ENCODE measurements at places on chromosomes 13 and 19. TPM values are rescaled to one million over a fixed set of nuclear protein-coding genes. Genes with fewer than 3 reads are reported as not detected.

DNA sequence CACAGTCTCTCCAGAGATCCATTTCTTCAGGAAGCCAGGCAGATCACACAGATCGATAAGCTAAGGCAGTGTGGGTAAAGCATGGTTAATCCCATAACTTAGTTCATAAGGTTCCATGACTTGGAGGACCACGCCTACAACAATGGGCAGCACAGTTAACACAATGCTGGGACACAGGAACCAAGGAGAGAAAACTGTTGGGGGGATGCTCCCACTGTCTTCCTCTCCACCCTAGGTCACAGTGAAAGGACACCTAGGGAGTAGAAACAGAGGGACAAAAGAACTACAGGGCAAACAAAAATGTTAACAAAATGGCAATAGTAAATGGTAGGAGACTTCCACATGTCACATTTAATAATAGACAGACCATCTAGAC lies 20.8 kb upstream of the ZNF181 start:
- no peaks in the 10 kb centered on the region for H3K4me1 ChIP-seq
- H3K36me3 ChIP-seq = no peaks in the 10 kb centered on the region
- H3K27me3 ChIP-seq = peaks cover 22% of the 10 kb centered on the region

GRCh38 chr13:40115426-40115825 lies 460.0 kb downstream of the COG6 start:
- H3K27ac ChIP-seq = no peak overlapping the region
- no peak for DNase-seq
- no peaks in the 10 kb centered on the region for H3K4me1 ChIP-seq
- H3K27me3 ChIP-seq = no peaks in the 10 kb centered on the region
- no peak overlapping the region for H3K4me3 ChIP-seq

GRCh38 chr13:30712536-30713532 lies 22.5 kb upstream of the ALOX5AP start:
- H3K27ac ChIP-seq = peak overlapping the region; percentile 59
- no peak overlapping the region for H3K4me3 ChIP-seq
- DNase-seq = no peak
- no peaks in the 10 kb centered on the region for H3K36me3 ChIP-seq
- peaks cover 3% of the 10 kb centered on the region for H3K4me1 ChIP-seq
- no peaks in the 10 kb centered on the region for H3K27me3 ChIP-seq

DNA sequence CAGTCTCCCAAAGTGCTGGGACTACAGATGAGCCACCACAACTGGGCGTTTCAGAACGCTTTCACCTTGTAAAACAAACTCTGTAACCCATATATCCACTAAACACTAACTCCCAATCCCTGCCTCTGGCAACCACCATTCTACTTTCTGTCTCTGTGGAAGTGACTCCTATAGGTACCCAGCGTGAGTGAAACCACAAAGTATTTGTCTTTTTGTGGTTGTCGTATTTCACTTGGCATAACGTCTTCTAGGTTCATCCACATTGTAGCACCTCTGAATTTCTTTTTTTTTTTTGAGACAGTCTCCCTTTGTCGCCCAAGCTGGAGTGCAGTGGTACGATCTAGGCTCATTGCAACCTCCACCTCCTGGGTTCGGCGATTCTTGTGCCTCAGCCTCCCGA lies 44.8 kb downstream of the BRD4 start:
- no peak overlapping the region for H3K4me3 ChIP-seq
- no peaks in the 10 kb centered on the region for H3K36me3 ChIP-seq

- no peak overlapping the region for H3K27ac ChIP-seq
- H3K4me1 ChIP-seq = no peaks in the 10 kb centered on the region
- no peak overlapping the region for H3K4me3 ChIP-seq
- no peaks in the 10 kb centered on the region for H3K27me3 ChIP-seq
- DNase-seq = no peak
Measured at GRCh38 chr19:42042455-42043170, 27.4 kb downstream of the GRIK5 start.

GRCh38 chr19:54433697-54434096 lies 15.3 kb upstream of the LENG8 start:
- DNase-seq = no peak
- no peak overlapping the region for H3K27ac ChIP-seq
- peaks cover 20% of the 10 kb centered on the region for H3K4me1 ChIP-seq
- no peaks in the 10 kb centered on the region for H3K27me3 ChIP-seq

DNA sequence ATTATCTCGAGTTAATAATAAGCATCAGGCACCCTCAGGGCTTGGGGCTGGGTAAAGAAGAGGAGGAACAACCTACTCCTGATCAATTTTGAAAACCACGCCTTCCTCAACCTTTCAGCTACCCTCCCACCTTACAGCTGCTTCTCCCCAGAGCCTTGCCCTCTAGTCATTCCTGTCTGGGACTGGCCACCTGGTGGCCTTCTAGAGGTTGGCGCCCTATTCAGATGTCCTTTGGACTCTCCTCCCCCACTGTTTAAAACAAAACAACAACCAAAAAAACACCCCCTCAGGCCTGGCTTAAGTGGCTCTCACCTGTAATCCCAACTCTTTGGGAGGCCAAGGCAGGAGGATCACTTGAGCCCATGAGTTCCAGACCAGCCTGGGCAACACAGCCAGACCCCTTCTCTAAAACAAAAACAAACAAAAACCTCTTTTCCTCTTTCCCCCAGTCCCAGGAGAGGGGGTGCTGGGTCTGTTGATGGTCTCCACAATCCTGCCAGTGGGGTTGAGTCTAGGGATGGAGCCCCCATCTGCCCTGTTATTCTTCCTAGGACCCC lies 62.3 kb downstream of the CCDC70 start:
- no peaks in the 10 kb centered on the region for H3K36me3 ChIP-seq
- no peaks in the 10 kb centered on the region for H3K4me1 ChIP-seq
- DNase-seq = no peak
- no peak overlapping the region for H3K27ac ChIP-seq

GRCh38 chr13:97967948-97968347 lies 14.5 kb downstream of the IPO5 start:
- DNase-seq = no peak
- H3K4me1 ChIP-seq = no peaks in the 10 kb centered on the region
- no peak overlapping the region for H3K27ac ChIP-seq
- no peak overlapping the region for H3K4me3 ChIP-seq
- no peaks in the 10 kb centered on the region for H3K36me3 ChIP-seq

DNA sequence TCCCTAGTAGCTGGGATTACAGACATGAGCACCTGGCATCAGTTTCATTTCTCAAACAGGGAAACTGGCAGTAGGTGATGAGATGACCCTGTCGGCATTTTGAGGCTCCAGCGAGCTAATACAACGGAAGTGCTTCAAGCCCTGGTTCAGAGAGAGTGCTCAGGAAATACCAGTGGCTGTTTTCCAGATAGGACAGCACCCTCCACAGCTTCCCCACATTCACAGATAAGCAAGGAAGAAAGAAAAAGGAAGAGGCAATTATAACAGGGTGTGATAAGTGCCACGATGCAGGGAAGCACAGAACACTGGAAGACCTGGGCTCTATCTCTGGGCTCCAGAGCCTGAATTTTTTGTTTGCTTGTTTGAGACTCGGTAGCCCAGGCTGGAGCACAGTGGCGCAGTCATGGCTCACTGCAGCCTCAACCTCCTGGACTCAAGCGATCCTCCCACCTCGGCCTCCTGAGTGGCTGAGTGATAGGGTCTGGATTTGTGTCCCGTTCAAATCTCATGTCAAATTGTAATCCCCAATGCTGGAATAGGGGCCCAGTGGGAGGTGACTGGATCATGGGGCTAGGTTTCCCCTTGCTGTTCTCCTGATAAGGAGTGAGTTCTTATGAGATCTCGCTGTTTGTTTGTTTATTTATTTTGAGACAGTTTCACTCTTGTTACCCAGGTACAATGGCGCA lies 43.5 kb downstream of the PIN1 start:
- no peak for DNase-seq
- H3K27ac ChIP-seq = no peak overlapping the region
- no peaks in the 10 kb centered on the region for H3K27me3 ChIP-seq
- no peaks in the 10 kb centered on the region for H3K36me3 ChIP-seq

GRCh38 chr19:13163609-13164342 lies 13.6 kb downstream of the IER2 start:
- H3K36me3 ChIP-seq = no peaks in the 10 kb centered on the region
- no peaks in the 10 kb centered on the region for H3K27me3 ChIP-seq
- peak overlapping the region; percentile 49 for H3K4me3 ChIP-seq
- peak overlapping the region; percentile 99 for H3K27ac ChIP-seq

- no peaks in the 10 kb centered on the region for H3K4me1 ChIP-seq
- DNase-seq = no peak
- no peaks in the 10 kb centered on the region for H3K36me3 ChIP-seq
- H3K27ac ChIP-seq = no peak overlapping the region
Measured at GRCh38 chr13:110349239-110349638, 42.2 kb downstream of the COL4A2 start.

DNA sequence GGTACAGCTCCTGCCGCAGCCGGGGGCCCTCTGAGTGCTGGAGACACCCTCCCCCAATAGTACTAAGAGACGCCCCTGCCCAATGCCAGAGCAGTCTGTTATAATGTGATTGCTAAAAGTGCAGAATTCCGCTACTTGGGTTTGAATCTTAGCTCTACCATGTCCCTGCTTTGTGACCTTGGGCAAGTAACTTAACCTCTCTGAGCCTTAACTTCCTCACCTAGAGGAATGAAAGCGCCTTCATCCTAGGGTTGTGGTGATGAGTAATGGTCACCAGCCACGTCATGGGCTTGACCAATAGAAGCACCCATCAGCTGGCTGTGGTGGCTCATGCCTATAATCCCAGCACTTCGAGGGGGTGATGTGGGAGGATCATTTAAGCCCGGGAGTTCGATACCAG lies 6.5 kb downstream of the PLEKHG2 start:
- no peak overlapping the region for H3K4me3 ChIP-seq
- H3K4me1 ChIP-seq = peaks cover 24% of the 10 kb centered on the region
- peaks cover 67% of the 10 kb centered on the region for H3K36me3 ChIP-seq
- H3K27me3 ChIP-seq = no peaks in the 10 kb centered on the region
- no peak overlapping the region for H3K27ac ChIP-seq

DNA sequence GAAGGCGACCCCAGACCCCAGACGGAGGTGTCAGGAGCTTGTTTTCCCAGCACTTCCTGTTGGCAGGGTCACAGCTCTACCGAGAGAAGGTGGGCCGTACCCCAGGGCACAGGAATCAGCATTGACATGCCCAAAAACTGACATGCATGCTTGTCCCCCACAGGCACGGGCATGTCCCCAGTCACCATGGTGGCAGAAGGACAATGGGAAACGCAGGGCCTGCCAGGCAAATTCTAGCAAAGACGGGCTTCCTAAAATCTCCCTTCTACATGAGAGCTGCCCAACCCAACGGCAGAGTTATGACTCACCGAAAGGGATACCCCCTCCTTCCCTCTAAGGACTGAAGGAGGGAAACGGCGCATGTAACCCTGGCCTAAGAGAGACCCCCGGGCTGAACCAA lies 18.5 kb downstream of the TSHZ3 start:
- no peak overlapping the region for H3K27ac ChIP-seq
- no peak overlapping the region for H3K4me3 ChIP-seq
- no peaks in the 10 kb centered on the region for H3K4me1 ChIP-seq

- DNase-seq = no peak
- H3K27ac ChIP-seq = peak overlapping the region; percentile 89
- peaks cover 20% of the 10 kb centered on the region for H3K4me1 ChIP-seq
Measured at GRCh38 chr13:80131204-80131603, 209.7 kb downstream of the SPRY2 start.

DNA sequence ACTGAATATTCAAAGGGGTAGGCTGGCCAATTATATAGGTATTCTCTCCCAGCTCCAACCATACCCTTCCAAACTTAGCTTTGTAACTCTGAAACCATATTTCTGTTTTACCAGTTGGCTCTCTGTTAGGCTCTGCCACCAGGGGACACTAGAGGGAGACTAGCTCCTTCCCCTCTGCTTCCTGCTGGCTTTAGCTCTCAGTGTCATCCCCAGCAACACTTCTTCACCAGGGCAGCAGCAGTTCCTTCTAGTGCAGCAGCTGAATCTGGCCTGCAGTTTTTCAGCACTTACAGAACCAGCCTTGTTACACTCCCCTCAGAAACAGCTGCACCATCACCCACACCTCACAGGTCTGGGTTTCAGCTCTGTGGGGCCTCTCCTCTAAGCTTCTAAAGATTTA lies 51.0 kb upstream of the DOCK9 start:
- no peaks in the 10 kb centered on the region for H3K36me3 ChIP-seq
- no peak overlapping the region for H3K4me3 ChIP-seq
- no peaks in the 10 kb centered on the region for H3K4me1 ChIP-seq
- no peaks in the 10 kb centered on the region for H3K27me3 ChIP-seq
- no peak for DNase-seq

- H3K27ac ChIP-seq = no peak overlapping the region
- no peak for DNase-seq
- no peaks in the 10 kb centered on the region for H3K27me3 ChIP-seq
- H3K4me3 ChIP-seq = no peak overlapping the region
- H3K36me3 ChIP-seq = no peaks in the 10 kb centered on the region
- no peaks in the 10 kb centered on the region for H3K4me1 ChIP-seq
Measured at GRCh38 chr19:17370026-17370587, 7.0 kb downstream of the PLVAP start.

GRCh38 chr13:43522788-43523187 lies 264.0 kb downstream of the ENOX1 start:
- no peaks in the 10 kb centered on the region for H3K27me3 ChIP-seq
- no peak for DNase-seq
- no peaks in the 10 kb centered on the region for H3K36me3 ChIP-seq
- H3K27ac ChIP-seq = no peak overlapping the region
- no peaks in the 10 kb centered on the region for H3K4me1 ChIP-seq
- H3K4me3 ChIP-seq = no peak overlapping the region

- peaks cover 3% of the 10 kb centered on the region for H3K36me3 ChIP-seq
- H3K27me3 ChIP-seq = no peaks in the 10 kb centered on the region
- H3K4me1 ChIP-seq = peaks cover 11% of the 10 kb centered on the region
- DNase-seq = no peak
- peak overlapping the region; percentile 95 for H3K27ac ChIP-seq
Measured at GRCh38 chr19:1591421-1592023, 1.1 kb downstream of the MBD3 start.

GRCh38 chr13:74929436-74929835 lies 552.5 kb downstream of the TBC1D4 start:
- DNase-seq = no peak
- no peak overlapping the region for H3K4me3 ChIP-seq
- H3K27ac ChIP-seq = no peak overlapping the region
- H3K36me3 ChIP-seq = no peaks in the 10 kb centered on the region
- H3K27me3 ChIP-seq = no peaks in the 10 kb centered on the region

GRCh38 chr13:20782116-20782708 lies 8.5 kb upstream of the EEF1AKMT1 start:
- DNase-seq = no peak
- H3K27me3 ChIP-seq = no peaks in the 10 kb centered on the region
- H3K4me3 ChIP-seq = no peak overlapping the region
- H3K4me1 ChIP-seq = no peaks in the 10 kb centered on the region
- H3K27ac ChIP-seq = no peak overlapping the region

- no peak for DNase-seq
- H3K36me3 ChIP-seq = peaks cover 2% of the 10 kb centered on the region
- H3K27ac ChIP-seq = peak overlapping the region; percentile 69
- H3K4me3 ChIP-seq = peak overlapping the region; percentile 80
Measured at GRCh38 chr19:16470911-16471811, 609 bp downstream of the EPS15L1 start.

The SELENOV gene
- 0.80 TPM for total RNA-seq

The HSD17B14 gene
- 20.8 TPM for total RNA-seq

The SIAH3 gene
- not detected for total RNA-seq

The LGALS16 gene
- total RNA-seq = not detected

The ZNF738 gene
- total RNA-seq = 9.7 TPM

Data from Panc1 (cell line).